Fibroblast of skin of back (primary cell): ENCODE measurements at places on chromosomes 11 and 22.

- no peak for DNase-seq
Observed at GRCh38 chr11:45429719-45430118, 143.6 kb upstream of the SYT13 start.

DNA sequence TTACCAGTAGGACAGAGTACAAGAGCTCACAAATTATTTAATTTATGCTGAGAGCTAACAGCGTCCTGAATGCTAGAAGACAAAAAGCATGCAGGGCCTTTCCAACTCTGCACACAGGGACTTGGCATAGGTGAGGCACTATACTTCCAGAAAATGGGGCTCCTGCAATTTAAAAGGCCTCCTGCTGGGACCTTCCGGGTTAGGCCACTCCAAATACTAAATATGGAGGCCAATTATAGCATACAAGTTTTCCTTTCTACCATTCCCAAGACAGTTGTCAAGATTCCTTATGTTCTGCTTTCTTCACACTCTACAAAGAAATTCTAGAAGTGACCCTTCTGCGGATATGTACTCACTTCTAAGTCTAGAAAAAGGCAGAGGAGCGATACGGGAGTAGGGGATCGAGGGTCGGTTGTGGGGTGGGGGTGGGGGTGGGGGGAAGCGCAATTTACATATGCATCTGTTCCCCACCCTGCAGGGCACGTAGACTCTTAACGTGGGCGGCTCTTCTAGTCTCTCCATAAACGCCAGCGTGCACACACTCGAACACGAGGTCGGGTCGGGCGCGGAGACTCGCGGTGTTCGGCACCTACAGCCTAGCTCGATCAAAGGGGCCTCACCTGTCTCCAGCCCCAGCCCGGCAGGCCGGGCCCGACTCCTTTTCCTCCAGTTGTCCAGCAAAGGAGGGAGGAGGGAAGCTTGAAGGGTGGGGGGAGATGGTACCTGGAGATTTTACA is 728 bp downstream of the DCUN1D5 start:
- DNase-seq = peak; percentile 34

- no peak for DNase-seq
Observed at GRCh38 chr22:46969491-46969890, 207.0 kb downstream of the TBC1D22A start.

DNA sequence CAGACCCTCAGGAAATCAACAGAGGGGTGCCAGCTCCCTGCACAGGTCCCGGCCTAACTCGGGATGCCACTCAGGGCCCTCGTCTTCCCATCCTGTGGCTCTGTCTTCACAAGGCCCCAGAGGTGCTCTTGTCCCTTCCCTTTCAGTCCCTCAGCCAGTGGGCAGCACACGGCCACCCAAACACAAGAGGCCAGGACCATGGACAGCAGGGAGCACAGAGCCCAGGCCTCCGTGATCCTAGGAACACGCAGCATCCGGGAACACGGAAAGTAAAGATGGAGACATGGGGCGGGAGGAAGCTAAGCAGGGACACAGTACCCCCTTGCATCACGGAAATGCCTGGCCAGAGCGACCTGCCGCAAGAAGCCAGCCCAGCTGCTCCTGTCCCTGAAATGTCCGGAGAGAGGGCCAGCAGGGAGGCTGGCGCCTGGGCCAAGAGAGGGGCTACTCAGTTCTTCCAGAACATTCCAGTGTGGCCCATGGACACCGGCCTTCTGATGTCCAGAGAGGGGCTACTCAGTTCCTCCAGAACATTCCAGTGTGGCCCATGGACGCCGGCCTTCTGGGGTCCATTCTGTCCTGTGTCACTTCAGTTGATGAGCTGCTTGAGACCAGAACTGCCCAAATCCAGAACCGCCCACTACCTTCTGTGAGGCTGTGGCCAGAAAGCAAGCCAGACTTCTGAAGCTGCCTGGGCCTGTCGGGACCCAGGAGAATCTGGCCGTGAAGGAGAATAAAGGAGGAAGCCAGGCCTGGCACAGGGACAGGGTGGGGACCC is 274.0 kb downstream of the BRD1 start:
- peak; percentile 18 for DNase-seq

DNA sequence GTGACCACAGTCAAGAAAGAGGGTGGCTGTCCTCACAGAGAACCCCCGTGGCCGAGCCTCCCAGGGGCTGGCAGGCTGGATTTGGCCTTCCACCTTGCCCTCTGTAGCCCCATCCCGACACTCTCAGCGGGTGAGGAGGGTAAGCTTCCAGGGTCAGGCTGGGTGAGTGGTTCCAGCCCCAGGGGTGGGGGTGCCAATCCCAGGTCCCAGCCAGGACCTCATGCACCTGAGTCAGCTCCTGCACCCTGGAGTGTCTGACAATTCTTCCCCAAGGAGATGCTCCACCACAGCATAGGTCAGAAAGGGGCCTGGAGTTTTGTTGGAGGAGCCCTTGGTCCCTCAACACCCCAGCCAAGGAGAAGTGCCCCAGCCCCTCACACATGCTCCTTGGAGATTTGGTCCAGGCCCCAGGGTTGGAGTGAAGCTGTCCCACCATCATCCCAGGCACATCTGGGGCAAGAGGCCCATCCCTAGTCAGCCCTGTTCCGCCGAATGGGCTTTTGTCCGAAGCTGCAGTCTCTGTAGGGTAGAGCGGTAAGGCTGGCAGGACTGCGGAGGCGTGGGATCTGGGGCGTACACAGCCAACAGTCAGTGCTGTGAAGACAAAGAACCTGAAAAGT is 8.4 kb downstream of the LINC01488 start:
- DNase-seq = no peak

- DNase-seq = no peak
Observed at GRCh38 chr11:17413414-17414316, 25.2 kb upstream of the KCNJ11 start.

GRCh38 chr11:95915051-95915450 is 8.9 kb downstream of the MTMR2 start:
- no peak for DNase-seq

GRCh38 chr11:72039031-72039855 is 40.5 kb downstream of the IL18BP start:
- peak; percentile 26 for DNase-seq

GRCh38 chr22:19115628-19116027 is 6.6 kb downstream of the DGCR2 start:
- no peak for DNase-seq

- no peak for DNase-seq
Observed at GRCh38 chr22:17779286-17780115, 5.2 kb upstream of the BID start.

DNA sequence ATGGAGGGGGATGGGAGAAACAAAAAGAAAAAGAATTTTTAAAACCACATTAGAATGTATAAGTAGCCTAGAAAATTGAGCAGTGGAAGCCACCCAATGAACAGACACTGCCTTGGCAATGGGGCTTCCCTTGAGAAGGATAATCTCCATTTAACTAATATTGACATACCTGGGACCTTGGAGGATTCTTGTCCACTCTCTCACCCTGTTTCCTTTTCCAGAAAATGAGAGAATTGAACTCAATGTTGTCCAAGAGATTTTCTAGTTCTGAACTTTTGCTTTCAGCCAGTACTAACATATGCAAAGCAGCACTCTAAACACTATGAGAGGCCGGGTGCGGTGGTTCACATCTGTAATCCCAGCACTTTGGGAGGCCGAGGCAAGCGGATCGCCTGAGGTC is 524 bp downstream of the MS4A8 start:
- DNase-seq = no peak

GRCh38 chr11:102560555-102561011 is 30.0 kb upstream of the MMP7 start:
- DNase-seq = peak; percentile 60

DNA sequence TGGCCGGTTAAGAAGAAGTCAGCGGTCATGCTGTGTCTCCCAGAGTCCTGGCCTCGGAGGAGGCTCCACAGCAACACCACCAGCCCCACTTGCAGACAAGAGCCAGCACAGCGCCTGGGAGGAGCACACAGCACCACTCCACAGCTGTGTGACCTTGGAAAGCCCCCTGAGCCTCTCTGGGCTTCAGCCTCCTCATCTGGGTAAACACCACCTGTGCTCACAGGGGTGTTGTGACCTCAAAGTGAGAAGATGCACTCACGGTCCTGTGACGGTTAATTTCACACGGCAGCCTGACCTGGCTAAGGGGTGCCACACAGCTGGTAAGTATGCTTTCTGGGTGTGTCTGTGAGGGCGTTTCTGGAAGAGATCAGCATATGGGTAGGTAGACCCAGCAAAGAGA is 54.7 kb downstream of the PHF21B start:
- no peak for DNase-seq
